ENCODE measurements at places on chromosomes 4 and X.

DNA sequence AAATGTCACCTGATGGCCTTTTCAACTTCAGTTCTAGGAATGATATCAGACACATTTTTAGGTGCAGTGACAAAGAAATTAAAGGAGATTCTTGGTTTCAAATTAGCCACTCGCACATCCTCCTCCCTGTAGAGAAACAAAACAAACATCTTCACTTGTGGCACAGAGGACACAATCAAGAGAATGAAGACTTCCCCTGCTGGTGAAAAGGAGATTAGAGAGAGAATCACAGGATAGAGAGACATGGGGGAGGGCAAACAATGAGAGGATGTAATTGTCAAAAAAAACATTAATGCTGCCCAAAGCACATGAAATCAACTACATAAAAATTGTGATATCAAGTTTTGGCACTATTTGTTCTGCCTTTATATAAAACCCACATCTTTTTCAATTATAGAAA is 34.5 kb downstream of the ACE2 start:
- DNase-seq: no peak

GRCh38 chrX:45781901-45782553 is 581.4 kb upstream of the DIPK2B start:
- DNase-seq: peak; percentile 86

- DNase-seq: no peak
These were observed 110.8 kb upstream of the H2AZ1 start for GRCh38 chr4:100060765-100061416.

GRCh38 chr4:27702730-27703431 is 842.2 kb downstream of the STIM2 start:
- peak; percentile 12 for DNase-seq

GRCh38 chrX:153338836-153339235 is 4.9 kb downstream of the ZNF275 start:
- DNase-seq: no peak

- DNase-seq: no peak
These were observed 294.2 kb downstream of the GRIA2 start for GRCh38 chr4:157514711-157515110.

DNA sequence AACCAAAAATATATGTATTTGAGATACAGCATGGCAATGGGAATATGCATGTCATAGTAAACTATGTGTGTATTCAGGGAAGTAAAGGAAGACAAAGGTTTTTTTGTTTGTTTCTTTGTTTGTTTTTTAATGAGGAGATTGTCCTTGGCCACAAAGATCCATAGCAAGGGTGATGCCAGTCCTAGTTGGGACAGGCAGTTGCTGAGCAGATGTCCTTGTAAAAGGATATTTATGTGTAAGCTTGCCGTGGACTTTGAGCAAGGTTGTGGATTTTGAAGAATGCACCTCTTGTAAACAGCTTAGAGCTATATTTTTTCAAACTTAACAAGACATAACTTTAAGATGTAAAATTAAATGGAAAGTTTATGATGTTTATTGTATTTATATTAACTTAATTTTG is 69.9 kb upstream of the GABRE start:
- DNase-seq: no peak

DNA sequence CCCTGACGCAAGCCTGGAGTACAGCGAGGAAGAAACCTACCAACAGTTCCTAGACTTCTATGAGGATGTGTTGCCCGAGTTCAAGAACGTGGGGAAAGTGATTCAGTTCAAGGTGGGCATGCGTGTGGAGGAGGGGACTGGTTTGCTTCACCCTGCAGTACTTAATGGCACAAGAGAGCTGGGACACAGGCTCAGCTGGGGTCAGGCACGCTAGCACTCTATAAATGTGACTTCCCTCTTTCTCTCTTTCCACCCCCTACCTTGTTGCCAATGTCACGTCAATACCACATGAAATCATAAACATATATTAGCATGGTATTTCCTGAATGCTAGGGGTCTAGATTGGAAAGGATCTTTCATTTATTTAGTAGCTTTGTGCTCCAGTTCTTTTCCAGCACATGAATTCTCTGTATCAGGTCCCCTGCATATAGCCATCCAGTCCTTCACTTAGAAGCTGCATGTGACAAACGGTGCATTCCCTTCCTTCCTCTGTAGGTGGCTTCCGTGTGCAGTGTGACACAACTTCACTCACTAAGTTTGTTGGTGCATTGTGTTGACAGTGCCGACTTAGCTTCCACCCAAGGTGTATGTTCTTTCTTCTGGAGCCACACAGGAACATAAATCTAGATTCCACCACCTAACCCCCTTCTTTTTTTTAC is 25.6 kb downstream of the ZRSR2 start:
- DNase-seq: peak; percentile 39

DNA sequence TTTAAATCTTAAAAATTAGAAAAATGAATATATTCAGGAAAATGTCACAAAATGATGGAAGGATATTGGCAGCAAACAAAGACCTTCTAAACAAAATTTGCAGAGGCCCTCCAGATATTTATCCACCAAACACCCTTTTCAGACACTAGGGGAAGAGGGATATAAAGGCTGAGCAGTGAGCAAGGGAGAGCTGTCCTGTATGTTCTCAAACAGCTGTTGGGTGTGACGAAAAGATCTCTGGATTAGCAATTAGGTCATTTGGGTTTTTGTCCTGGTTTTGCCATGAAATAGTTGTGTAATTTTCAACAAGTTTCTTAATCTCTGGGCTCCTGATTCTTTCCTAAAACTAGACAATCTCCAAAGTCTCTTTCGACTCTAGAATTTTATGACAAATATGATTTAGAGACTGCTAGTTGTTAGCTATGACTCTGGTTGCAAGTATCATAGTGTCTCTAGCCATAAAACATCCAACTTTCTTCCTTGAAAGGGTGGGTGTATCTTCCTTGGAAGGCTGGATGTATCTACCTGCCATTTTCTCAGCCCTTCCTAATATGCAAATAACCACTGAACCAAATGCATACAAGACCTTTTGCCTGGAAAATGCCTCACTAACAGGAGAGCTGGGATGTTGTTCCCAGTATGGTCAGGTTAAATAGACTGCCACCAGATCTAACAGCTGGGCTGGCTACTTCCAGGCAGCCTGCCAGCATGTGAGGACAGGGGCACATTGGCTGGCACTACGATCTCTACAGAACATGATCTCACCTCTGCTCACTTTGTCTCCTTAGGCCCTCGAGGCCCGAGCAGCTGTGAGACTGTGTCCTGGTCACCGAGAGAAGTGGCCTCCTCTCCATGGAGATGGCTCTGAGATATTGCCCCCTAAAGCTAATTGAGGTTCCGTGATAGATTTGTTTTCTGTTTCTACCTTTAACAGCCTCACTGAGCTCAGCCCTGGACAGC is 225.5 kb upstream of the JADE1 start:
- no peak for DNase-seq

DNA sequence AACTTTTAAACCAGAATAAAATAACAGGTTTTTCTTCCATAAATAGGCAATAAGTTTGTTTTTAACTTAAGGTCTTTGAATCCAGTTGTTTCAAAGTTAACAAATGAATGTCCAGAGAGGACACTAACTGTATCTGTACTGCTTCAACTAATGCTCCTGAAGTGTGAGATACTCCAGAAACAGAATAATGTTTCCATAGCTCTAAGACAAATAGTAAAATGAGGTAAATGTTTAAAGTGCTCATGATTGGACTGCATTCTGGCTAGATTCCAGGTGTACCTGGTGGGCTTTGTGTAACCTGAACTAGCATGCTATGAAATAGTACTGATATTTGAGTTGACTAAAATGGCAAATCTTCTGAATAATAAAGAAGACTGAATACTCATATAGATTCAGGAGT is 51.7 kb downstream of the METTL14 start:
- DNase-seq: no peak

DNA sequence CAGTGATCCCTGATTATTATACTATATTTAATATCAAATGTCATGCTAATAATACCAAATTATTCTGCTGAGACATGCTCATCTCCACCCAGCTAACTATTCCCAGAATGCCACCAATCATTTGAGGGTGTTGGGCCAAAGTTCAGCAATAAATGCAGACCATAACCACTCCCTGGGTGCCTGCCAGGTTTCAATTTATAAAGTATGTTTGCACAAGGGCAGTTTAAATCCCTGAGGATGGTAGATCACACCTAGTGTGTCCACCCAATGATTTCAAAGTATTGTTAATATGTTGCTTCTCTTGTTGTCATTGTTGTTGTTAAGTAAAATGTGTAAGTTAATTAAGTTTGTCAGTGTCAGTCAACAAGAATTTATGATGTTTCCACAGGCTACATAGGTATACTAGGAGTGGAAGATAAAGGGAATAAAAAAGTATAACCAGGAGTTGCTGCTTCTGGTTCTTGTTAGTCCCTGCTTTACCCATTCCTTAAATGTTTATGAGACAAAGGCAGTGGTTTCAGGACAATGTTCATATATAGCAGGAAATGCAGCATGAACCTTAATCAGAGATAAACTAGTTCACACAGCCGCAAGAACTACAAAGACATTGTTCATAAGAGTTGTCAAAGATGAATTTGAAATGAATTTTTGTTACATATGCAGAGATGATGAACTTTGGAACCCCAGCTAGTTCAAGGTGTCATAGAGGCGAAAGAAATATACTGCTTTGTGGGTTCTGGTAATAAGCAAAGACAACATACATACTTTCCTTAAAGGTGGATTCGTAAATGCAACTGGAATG is 25.5 kb downstream of the HPGD start:
- no peak for DNase-seq

GRCh38 chrX:110318664-110318968 is 731 bp upstream of the AMMECR1 start:
- DNase-seq: no peak

GRCh38 chr4:143404555-143404954 is 67.9 kb downstream of the GAB1 start:
- peak; percentile 25 for DNase-seq

GRCh38 chr4:42566835-42567234 is 90.1 kb downstream of the ATP8A1 start:
- DNase-seq: peak; percentile 1

DNA sequence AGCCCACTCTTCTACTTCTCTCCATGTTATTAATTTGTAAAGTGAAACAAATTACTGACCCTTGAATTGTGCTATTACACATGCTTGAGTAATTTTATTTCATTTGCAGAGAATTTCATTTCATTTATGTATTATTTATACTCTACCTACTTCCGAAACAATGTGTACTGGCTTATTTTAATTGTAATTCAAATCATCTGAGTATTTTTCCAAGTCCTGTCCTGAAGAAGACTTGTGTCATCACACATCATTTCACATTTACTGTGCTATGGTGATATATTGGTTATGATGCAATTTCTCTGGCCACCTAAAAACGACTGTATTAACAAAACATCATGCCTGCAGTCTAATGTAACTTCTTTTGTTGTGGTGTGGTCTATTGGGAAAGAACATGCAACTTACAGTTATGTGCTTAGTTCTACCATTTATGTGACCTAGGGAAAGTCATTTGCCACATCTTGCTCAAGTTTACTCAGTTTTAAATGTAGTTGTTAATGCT is 384.5 kb downstream of the RPA4 start:
- DNase-seq: no peak

DNA sequence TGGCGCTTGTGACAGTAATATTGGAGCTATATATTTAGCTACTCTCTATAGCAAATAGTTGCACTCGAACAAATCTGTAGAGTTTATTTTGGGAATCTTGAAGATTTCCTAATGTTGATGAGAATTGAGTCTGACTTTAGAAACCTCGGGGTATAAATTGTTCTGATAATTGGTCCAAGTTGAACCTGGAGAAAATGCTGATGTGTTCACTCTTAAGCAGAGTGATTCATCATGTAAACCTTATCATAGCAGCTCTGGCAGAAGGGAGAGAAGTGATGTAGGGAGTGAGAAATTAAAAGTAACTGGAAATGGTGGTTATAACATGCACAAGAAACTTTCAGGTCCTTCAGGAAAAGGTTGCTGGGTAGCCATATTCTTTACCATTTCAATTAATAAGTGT is 16.4 kb upstream of the SLC4A4 start:
- DNase-seq: no peak

- DNase-seq: peak; percentile 87
These were observed 31.8 kb downstream of the PRRG1 start for GRCh38 chrX:37380924-37381323.

- DNase-seq: peak; percentile 68
These were observed 43.8 kb downstream of the PDS5A start for GRCh38 chr4:39933671-39934590.

DNA sequence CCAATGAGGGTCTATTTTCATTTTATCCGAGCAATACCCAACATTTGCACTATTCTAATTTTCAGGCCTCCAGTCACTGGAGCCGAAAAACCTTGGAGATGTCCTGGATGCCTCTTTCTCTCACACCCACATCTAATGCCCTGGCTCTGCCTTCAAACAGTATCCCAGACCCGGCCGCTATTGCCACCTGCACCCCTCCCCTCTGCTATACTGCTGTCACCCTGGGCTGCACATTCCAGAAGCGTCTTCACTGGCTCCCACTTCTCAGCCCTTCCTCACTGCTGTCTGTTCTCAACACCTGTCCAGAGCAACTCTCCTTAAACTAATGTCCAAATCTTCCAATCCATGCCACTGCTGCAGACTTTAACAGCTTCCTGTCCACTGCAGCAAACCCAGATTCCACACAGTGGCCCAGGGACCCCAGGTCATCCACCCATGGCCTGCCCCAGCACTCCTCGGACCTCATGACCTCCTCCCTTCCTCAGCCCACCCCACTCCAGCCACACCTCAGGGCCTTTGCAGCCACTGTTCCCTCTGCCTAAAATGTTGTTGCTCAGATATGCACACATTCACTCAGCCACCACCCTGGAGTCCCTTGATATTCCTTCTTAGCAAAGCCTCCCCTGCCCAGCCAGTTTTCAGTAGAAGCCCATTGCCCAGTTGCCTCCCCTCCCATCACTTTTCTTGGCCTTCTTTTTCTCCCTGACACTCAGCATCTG is 30.5 kb upstream of the PPP2R2C start:
- no peak for DNase-seq

DNA sequence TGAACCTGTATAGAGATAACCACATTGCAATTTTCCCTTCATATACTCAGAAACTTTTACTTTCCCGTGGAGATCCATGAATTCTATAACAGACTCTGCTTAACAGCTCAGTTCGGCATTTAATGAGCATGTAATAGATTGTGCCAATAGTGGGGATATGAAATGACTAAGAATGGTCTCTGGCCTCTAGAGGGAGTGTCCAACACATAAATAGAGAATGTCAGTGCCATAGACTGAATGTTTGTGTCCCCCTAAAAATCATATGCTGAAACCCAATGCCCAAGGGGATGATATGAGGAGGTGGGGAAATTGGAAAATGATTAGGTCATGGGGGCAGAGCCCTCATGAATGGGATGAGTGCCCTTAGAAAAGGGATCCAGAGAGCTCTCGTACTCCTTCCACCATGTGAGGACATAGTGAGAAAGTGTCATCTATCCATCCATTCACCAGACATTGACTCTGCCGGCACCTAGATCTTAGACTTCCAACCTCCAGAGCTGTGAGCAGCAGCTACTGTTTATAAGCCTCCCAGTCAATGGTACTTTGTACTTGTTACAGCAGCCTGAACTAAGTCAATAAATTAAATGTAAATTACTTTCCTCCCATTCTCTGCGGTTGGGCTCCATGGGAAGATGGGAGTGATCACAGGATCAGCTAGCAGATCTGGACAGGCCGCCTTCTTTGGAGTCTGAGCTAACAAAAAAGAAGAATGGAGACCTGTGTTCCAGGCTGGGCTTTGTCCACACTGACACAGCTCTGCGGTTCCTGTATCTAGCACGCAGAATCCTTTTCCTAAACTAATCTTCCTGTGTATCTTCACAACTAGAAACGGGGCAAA is 28.1 kb upstream of the HPSE start:
- peak; percentile 75 for DNase-seq
